ENCODE measurements at places on chromosomes 12 and 14. TPM values are rescaled to one million over a fixed set of nuclear protein-coding genes. Genes with fewer than 3 reads are reported as not detected.

Gene IFNG-AS1
- total RNA-seq = not detected

Gene BTG1
- 5.1 TPM for total RNA-seq

Gene DNAJC22
- 0.15 TPM for total RNA-seq

Gene SLC8B1
- 16.7 TPM for total RNA-seq

Gene FAM222A
- total RNA-seq = 2.5 TPM

Gene AGAP2
- 0.35 TPM for total RNA-seq

Gene TMEM132C
- total RNA-seq = 0.22 TPM

Gene AMN
- total RNA-seq = 0.92 TPM

Gene MDGA2
- total RNA-seq = 3.7 TPM

Gene IL22
- total RNA-seq = not detected

Gene GPX2
- total RNA-seq = 0.63 TPM

Gene VASH1
- total RNA-seq = 4.8 TPM

Gene C12orf54
- not detected for total RNA-seq

Gene PRR4
- total RNA-seq = 0.78 TPM

Gene PIWIL1
- total RNA-seq = not detected

Gene NDRG2
- total RNA-seq = 33.5 TPM

Gene FAM186B
- 0.11 TPM for total RNA-seq

Gene DTX1
- total RNA-seq = 2.5 TPM

Gene SLCO1B1
- 0.04 TPM for total RNA-seq

Gene KRT74
- total RNA-seq = not detected

Gene IFI27
- not detected for total RNA-seq

Gene REM2
- 0.73 TPM for total RNA-seq

Gene CLSTN3
- total RNA-seq = 11.0 TPM

Gene MSI1
- total RNA-seq = 31.8 TPM

Gene FBLN5
- 1.4 TPM for total RNA-seq

Gene TMEM121
- total RNA-seq = 0.80 TPM

Gene SEL1L
- total RNA-seq = 15.6 TPM

Gene CLEC2B
- total RNA-seq = 0.18 TPM

Gene CD27
- total RNA-seq = not detected
